ENCODE measurements at places on chromosomes 4 and X.

DNA sequence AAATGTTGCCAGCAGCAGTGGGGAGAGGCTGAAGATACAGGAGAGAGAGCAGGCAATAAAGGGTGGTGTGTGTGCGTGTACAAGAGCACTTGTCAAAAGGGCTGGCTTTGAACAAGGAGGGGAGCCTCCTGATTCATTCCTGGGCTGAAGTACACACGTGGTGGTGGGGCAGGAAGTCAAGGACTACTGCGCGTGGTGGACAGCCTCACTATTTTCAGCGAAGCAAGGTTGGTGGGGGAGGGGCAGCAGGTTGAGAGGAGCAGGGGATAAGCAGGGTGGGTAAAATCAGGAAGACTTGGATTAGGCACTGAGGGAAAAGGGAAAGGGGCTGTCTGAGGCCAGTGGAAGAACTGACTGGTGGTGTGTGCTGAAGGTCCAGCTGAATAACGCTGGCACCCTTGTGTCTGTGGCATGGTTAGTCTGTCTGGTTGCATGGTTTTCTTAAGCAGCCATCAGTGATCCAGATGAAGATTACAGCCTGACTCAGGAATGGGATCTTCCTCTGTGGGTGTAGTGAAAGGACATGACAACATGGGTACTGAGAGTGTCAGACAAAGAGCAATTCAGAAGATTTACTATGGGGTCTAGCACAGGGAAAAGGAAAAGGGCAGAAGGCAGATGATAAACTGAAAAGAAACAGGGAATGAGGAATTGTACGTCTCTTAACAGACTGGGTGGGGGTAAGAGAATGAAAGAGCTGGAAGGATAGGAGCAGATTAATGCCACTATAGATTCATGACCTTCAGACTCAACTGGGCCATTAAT lies 149.8 kb downstream of the CHM start:
- DNase-seq, result no peak

DNA sequence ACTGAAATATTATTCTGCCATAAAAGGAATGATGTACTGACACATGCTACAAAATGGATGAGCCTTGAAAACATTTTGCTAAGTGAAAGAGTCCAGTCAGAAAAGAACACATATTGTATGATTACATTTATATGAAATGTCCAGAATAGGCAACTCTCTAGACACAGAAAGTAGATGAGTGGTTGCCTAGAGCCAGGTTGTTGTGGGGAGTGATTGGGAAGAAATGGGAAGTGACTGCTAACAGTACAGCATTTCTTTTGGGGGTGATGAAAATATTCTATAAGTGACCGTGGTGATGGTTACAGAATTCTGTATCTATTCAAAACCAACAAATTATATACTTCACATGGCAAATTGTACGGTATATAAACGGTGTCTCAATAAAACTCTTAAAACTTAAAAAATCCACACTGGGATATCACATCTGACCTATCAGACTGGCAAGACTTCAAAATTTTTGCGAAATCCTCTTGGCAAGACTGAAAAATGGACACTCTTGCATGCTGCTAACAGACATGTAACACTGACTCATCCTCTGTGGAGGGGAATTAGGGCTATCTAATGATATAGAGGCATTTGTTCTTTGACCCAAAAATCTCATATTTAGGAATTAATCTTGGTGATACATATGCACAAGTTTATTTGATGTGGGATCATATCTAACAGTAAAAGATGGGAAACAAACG lies 71.8 kb downstream of the FAM13A start:
- no peak for DNase-seq

- DNase-seq, result no peak
Measured at GRCh38 chr4:100414016-100414790, 103.6 kb downstream of the EMCN start.

DNA sequence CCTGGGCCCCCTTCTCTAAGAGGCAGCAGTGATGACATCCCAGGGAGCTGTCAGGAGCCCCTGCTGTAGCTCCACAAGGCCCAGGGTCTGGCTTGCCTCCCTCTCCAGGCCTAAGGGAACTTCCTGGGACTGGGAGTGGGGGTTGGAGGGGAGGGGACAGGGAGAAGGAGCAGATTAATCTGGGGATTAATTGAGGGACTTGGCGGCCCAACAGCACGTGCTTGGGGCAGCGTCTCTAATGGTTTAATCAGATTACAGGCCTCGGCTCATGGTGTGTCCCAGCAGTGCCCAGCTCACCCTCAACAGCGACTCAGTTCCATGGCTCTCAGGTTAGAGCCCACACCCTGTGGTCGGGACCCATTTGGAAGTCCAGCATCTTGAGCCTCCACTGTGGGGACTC lies 47.9 kb downstream of the EFNB1 start:
- DNase-seq, result no peak

- no peak for DNase-seq
Measured at GRCh38 chr4:82799006-82799881, 648 bp upstream of the SCD5 start.

All from SHP77 treated with DMSO at 0.1 percent for 48 hours (cell line).